CD4-positive, alpha-beta T cell treated with Interleukin-10 for 1 hour (primary cell): ENCODE measurements at places on chromosomes 11 and 22.
A peak's percentile ranks its signal among the peaks of the same experiment; 100 is the strongest.

- DNase-seq = no peak
Measured at GRCh38 chr11:122348659-122349409, 232.8 kb upstream of the BLID start.

- no peak for DNase-seq
Measured at GRCh38 chr11:75246671-75247350, 6.2 kb downstream of the TPBGL start.

- no peak for DNase-seq
Measured at GRCh38 chr11:95571718-95572260, 217.8 kb downstream of the FAM76B start.

DNA sequence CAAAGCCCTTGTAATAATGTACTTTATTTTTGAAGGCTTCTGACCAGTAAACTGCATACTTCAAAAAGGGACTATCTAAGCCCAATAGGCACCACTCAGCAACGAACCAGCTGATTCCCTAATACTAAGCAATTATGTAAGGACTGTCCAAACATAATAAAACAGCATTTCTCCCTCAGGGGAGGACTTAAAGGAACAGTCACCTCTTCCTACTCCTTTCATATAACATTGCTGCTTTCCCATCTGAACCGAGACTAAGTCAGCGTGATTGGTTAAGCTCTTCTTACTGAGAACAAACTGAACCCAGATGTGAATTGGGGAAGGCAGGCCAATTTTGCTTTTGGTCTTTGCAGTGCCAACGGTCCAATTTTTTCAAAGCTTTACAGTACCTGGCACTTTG, 420.0 kb downstream of the METTL15 start:
- DNase-seq = no peak

GRCh38 chr11:93908689-93909088, 58.3 kb upstream of the VSTM5 start:
- no peak for DNase-seq

DNA sequence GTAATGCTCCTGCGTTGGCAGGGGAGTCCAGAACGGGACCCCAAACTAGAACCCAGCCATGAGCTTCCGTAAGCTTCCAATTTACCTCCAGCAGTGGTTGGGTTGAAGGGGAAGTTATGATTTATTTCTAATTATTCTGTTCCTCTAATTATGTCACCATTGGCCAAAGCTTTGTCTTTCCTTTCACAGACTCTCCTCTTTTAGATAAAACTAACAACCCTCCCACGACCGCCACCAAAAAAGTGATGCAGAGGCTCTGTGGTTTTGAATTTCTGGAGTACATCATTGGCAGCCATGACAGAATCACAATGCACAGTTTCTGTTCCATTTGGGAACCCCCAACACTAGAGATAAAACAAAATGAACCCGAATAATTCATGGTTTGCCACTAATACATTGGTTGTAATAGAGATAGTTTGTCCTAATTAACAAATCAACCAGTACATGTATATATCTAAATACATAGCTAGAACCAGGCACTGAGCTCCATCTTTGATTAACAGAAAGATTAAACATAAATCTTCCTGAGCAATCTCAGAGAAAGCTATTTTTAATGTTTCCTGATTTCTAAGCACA, 64.3 kb downstream of the ETS1 start:
- DNase-seq = peak; percentile 77
